ENCODE measurements at places on chromosomes 11 and 22.

DNA sequence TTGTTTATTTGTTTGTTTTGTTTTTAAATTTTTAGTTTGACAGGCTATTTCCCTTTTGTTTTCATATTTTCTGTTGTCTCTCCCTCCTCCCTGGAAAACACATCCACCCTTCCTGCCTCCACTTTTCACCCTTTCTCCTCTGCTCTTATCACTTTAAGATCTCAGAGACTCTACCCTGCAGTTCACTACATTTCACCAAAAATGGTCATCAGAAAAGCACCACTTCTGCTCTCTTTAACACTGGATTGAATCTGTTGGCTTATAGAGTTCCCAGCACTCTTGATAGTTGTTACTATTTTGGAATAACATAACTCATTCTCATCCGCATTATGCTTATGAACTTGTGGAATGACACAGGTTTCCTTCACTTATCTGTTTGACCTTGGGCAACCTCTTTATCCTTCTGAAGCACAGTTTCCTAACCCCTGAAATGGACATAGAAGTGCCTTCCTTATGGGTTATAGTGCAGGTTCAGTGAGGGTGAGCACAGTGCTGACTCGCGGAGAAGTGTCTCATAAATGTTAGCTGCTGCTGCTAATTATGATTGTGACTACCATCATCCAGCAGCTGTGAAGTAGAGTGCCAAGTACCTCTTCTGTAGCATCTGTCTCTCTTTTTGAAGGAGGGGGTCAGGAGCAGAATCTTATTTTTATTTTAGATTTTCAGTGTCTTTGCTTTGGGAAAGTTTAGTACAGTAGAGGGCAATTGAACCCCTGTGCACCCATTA lies 15.0 kb downstream of the TEAD1 start:
- no peak for DNase-seq

- DNase-seq, result no peak
These were observed 18.7 kb downstream of the SOX6 start for GRCh38 chr11:16337421-16338213.

- DNase-seq, result no peak
These were observed 69.7 kb upstream of the PRDM11 start for GRCh38 chr11:45076761-45077160.

DNA sequence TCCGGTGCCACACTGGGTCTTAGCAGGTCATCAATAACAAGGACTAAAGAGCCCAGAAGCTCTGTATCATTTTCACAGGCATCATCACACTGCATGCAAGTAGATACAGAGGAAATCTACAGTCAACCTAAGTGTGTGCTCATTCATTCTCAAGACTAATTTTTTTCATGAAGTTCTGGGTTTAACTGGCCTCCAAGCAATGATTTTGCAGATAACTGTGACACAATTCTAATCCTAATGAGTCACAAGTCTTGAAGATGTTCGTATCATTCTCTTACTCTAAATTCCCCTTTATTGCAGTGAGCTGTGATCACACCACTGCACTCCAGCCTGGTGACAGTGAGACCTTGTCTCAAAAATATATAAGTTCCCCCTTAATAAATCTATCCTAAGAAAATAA lies 2.5 kb downstream of the OR52W1 start:
- DNase-seq, result no peak

DNA sequence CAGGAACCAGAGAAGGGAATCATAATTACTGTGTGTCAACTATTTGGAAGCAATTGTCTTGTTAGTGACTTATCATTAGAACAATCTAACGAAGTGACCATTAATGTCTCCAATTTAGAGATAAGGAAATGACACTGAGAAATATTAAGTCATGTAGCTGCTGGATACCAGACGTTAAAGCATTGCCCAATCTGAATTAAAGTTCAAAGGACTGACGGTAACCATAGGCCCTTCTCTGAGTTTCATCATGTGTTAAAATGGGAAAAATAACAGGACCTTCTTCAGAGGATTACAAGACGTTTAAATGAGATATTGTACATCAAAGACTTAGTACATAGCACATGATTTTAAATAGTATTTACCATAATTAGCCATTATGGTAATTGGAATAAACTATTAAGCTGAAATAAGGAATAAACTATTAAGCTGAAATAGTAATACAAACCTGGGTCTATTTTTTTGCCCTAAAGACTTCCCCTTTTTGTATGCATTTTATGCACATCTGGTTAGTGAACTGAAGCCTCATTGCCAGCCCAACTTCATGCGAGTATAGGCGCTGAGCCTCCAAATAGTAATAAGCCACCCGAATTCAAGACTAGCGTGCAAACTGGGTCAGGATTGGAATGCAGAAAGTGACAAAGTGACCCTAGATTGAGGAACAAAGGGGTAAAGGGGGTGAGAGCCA lies 41.0 kb downstream of the GLYATL1 start:
- DNase-seq, result no peak

- DNase-seq, result no peak
These were observed 7.4 kb downstream of the ZFTA start for GRCh38 chr11:63761188-63761587.

DNA sequence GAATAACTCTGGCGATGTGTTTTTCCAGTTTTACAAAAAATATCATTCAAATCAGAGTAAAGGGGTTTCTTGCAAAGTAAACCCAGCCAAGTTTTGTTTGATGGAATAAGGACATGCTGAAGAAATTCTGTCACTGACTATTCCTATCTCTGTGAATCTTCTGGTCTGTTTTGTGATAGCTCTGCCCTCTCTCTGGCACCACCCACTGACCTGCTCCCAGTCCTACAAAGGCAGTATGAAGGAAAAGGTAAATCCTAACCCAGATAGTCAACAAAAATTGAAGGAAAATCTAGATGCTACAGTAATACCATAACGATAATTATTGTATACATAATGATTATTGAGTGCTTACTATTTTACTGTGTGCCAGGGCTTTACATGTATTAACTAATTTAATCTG lies 76.3 kb upstream of the TP53AIP1 start:
- DNase-seq, result no peak

- DNase-seq, result no peak
These were observed 2.2 kb downstream of the MAFF start for GRCh38 chr22:38203855-38204514.

GRCh38 chr11:63564784-63565350 lies 1.7 kb upstream of the PLAAT2 start:
- no peak for DNase-seq

- DNase-seq, result peak; percentile 66
These were observed 2.3 kb downstream of the ADORA2A start for GRCh38 chr22:24429411-24430365.

- no peak for DNase-seq
These were observed 510 bp downstream of the PPME1 start for GRCh38 chr11:74171630-74171968.
